AG09319 (cell line): ENCODE measurements at places on chromosomes 16 and 17.

GRCh38 chr16:52727441-52727840 is 180.5 kb upstream of the TOX3 start:
- no peak for DNase-seq

- no peak for DNase-seq
Measured at GRCh38 chr17:10999484-10999883, 161.6 kb upstream of the PIRT start.

DNA sequence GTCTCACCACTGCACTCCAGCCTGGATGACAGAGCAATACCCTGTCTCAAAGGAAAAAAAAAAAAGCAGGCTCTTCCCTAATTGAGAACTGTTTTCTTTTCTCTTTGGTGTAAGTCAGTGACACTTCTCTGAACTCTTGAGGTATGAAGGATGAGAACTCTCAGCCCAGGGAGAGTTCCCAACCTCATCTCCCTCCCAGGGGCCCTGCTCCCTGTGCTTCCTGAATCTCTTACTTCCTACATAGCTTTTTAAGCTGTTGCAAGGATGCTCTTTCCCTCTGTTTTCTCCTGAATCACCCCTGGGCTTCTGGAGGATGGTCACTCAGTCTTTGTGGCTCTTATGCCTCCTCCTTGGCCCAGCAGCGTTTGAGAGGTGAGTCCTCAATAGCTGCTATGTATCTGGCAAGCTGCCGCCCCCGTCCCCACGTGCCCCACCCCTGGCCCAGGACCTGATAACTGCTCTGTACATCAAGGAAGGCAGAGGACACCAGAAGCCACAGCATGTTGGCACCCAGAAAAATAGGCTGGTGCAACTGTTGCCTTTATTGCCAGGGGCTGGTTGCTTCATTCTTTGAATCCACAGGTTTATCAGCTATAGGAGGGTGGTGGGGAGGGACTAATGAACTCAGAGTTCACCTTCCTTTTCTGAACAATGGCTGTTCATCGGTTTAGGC is 24.0 kb downstream of the IGF2BP1 start:
- DNase-seq: no peak

GRCh38 chr17:70266394-70266793 is 97.1 kb downstream of the KCNJ2 start:
- no peak for DNase-seq

- no peak for DNase-seq
Measured at GRCh38 chr17:56577843-56578204, 15.7 kb upstream of the NOG start.

DNA sequence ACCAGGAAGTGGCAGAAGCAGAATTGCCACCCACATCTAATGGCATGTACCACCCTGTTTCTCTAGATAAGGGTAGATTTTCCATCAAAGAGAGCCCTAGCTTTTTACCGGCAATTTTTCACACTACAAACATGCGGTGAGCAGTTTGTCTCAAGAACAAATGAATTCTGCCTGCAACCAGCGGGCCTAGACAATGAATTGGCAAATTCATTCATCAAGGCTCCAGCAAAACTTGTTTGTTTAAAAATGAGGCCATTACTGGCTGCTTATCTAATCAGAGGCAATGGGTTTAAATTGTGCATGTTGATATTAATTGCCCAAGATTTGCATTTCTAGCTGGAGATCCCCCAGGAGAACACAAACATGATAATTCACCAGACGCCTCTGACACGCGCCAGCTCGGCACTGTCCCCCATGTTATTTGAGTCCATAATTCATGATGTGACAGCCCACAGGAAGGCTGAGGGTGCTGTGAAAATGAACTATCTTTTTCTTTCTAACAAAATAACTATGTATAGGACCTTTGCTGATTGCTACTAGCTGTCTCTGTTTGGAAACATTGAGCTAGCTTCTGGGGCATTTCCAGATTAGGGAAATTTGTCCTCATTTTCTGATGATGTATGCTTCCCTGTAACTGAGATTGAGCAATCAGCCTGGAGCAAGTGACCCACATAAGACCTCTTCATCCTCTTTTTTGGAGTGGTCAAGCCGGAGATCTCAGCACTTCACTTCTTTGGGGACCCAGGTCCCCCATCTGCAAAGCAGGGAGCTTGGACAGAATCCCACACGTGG is 80.8 kb downstream of the CNGB1 start:
- peak; percentile 28 for DNase-seq

GRCh38 chr17:8494506-8495111 is 58.9 kb downstream of the NDEL1 start:
- DNase-seq: no peak

- no peak for DNase-seq
Measured at GRCh38 chr16:1366060-1366711, 14.5 kb downstream of the GNPTG start.
